ENCODE measurements at places on chromosomes 1 and 21.

GRCh38 chr1:186682736-186683135, 2.5 kb upstream of the PTGS2 start:
- DNase-seq = no peak

DNA sequence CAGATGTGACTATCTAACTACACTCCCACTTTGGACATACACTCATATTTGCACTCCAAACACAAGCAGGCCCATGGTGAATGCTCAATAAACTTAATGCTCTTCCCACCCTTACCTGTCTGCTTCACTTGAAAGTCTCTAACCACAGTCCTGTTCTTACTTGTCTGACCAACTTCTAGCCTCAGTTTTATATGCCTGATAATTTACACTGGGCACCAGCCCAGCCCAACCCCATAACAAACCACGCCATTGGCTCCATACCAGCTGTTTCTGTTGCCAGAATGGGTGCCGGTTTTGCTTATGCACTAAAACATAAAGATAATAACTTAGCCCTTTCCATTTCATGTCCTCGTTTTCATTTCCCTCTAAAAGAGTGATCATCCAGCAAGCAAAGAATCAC, 395.4 kb downstream of the NTNG1 start:
- no peak for DNase-seq

DNA sequence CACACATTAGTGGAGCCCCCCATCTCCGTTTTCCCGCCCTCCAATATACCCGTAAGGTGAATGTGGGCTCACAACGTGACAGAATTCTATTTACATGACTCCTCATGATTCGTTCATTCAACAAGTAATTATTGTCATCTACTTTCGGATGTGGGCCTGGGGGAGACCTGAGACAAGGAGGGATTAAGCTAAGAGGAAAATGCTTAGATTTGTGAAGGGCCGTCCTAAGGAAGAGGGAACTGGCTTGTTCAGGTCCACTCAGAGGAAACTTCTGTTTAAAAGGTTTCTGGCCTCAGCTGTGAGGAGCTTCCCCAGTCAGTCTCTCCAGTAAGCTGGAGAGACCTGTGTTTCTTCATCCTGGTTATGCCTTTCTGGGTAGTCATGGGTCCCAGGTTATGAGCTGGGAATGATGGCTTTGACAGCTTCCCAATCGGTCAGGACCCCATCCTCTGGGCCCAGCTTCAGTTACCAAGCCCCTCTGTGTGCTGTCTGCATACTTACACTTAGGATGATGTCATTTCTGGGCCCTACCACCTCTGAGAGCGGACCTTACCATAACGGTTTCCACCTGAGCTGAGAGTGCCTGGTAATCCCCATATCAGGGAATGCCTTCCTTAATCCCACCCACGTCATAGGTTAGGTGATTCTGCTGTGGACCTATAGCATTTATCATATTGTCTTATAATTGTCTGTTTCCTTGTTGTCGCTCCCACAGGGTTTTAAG, 687 bp upstream of the ERI3 start:
- no peak for DNase-seq

DNA sequence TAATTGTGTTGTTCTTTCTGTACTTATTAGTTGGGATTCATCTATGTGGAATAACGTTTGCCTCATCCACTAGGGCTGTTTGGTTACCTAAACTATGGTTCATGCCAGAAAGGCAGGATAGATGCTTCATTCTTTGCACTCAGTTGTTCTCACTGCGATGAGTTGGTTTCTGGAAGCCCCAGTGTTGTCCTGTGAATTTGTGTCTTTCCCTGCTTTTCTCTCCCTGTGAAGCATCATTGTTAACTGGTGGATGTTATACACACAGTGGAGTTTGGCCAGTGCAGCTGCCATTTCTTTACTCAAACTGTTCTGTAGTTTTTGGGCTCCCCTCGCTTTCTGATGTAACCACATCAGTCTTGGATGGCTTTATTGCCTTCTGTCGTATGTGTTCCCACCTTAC, 143.6 kb upstream of the COL6A1 start:
- no peak for DNase-seq

GRCh38 chr1:38558500-38559445, 300.8 kb downstream of the RRAGC start:
- DNase-seq = no peak

DNA sequence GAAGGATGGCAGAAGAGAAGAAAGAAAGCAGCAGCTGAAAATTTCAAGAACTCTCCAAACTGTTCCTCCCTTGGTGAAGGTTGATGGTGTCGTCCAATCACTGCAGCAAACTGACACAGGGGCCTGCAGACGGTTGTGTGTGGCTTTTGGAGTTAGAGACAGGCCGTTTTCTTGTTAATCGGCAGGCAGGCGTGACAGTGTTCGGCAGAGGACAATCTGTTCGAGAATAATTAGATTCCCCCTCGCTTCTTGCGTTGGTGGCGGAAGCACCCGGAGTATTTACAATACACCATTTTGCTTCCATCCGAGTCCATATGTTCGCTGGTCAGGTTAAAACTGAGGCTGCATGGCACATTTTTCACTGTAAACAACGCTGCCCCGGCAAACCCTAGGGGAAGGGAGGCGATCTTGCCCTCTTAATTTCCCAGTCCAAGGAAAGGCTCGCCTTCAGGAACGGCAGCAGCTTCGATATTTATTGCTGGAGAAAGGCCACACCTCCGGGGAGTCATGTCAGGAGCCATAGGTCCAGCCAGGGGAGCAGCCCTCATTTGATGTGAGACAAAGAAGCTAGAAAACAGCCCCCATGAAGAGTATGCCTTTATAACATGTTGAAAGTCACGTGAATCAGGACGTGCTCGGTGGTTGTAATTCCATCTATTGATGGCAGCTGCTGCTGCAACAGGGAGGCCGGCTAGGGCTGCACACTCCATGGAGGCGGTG, 360.1 kb downstream of the SMYD3 start:
- no peak for DNase-seq

- DNase-seq = no peak
These were observed 89.8 kb downstream of the DHRS3 start for GRCh38 chr1:12528021-12528852.
